ENCODE measurements at places on chromosomes 5 and 9.

DNA sequence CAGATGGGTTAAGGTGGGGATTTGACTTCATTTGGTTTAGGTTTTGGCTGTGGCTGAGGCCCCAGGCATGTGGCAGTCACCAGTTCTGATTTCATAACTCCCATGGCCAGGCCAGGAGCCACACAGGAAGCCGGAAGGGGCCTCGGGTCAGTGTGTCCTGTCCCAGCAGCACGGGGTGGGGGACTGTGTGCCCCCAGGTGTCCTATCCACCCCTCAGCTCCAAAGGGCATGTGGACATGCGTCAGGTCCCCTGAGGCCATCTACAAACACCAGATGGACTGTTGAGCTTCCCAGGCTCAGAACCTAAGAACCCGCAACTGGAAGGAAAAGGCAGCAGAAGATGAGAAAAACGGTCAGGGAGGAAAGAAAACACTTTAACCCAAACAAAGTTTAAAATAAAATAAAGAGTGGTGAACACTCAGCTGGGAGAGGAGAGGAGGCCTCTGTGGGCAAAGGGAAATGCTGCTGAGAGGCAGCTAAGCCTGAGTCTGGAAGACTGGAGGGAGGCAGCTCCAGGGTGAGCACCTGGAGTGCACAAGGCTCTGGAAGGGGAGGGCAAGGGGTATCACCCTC lies 260.8 kb downstream of the AUH start:
- no peak for DNase-seq

- no peak for DNase-seq
Observed at GRCh38 chr5:64826541-64826940, 57.8 kb downstream of the CWC27 start.

- no peak for DNase-seq
Observed at GRCh38 chr5:17069995-17070511, 134.0 kb upstream of the MYO10 start.

- DNase-seq: peak; percentile 26
Observed at GRCh38 chr9:72579190-72579589, 57.8 kb downstream of the TMC1 start.

DNA sequence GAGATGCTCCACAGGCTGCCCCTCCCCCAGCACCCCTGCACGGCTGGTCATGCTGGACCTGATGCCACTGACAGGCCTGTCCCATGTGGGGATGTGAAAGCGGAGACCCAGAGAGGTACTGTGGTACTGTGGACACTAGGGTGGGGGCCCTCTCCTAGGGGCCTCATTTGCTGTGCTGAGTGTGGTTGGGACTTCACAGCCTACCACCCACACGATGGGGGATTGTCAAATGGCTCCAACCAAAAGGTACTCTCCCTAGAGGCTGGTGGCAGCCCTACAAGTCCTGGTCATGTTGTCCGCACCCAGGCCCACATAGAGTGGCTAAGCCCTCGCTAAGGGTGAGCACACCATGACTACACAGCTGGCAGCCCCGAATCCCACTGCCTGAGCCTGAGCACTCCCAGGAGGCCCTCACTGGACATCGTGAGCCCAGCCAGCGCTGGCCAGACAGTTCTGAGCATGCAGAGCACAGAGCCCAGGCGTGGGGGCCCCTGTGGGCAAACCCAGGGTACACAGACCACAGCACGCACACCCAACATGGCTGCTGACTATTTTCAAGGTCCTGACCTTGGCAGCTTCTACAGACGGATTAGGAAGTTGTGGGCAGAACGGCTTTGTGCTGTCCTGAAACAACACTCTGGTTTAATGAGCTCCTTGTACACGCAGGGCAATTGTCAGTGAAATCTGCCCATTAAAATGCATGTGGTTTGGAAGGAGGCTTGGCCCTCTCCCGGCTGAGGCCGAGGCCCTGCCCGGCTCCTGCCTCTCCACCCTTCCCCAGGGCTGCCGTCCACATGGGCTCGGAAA lies 214.1 kb downstream of the HSPA4 start:
- no peak for DNase-seq

DNA sequence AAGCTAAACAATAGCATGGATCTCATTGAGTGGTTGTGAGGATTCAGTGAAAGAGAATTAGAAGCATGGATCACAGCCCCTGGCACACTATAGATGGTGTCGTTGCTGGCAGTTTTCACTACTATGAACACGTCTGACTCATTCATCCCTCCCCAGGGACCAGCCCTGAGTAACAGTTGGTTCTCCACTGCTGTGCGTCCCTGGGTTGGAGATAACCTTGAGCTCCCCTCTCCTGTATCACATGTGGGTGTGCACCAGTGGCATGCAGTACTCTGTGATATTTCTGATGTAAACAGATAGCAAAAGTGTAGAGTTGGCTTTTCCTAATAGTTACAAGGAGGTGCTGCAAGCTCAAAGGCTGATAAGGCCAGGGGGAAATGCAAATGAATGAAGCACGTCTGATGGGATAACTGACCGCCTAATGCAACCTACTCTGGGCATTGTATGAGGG lies 8.8 kb upstream of the LCP2 start:
- no peak for DNase-seq

GRCh38 chr5:38680094-38680825 lies 123.8 kb upstream of the LIFR start:
- no peak for DNase-seq

- DNase-seq: no peak
Observed at GRCh38 chr5:73719632-73720031, 93.6 kb downstream of the ARHGEF28 start.

DNA sequence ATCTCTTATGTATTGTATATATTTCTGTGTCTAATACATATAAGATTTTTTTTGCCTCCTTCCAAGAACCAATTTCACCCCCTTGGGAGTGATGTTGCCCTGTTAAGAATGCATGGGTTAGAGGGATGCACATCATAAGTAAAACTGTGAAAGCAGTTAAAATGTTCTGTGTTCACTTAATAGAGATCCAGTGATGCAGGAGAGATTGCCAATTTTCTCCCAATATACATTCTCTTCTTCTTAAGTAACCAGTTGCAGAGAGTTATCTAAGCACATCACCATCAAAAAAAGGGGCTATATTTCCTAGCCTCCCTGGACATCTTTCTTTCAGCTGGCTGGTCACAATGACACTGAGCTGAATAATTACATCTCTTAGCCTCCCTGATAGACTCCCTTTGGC lies 307.0 kb downstream of the OSTF1 start:
- no peak for DNase-seq

GRCh38 chr9:11088821-11089374 lies 476.1 kb upstream of the PTPRD start:
- no peak for DNase-seq

DNA sequence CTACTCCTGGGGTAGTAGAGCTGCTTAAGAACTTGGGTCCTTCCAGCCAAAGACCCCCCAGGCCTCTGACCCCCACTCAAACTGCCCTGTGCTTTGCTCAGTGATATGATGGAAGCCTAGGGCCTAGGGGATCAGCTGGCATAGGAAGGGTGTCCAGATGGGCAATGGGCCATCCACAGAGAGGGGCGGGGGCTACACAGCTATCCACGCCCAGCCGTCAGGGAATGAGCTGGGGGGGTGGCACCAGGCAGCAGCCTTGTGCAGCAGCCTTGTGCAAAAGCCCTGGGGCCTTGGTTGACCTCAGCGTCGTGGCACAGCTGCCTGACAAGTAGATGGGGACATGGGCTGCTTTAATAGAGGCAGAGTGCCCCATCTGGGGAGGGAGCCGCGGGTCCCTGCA lies 43.2 kb downstream of the DAB2IP start:
- no peak for DNase-seq

- peak; percentile 25 for DNase-seq
Observed at GRCh38 chr9:75866273-75866871, 24.1 kb upstream of the PCSK5 start.

DNA sequence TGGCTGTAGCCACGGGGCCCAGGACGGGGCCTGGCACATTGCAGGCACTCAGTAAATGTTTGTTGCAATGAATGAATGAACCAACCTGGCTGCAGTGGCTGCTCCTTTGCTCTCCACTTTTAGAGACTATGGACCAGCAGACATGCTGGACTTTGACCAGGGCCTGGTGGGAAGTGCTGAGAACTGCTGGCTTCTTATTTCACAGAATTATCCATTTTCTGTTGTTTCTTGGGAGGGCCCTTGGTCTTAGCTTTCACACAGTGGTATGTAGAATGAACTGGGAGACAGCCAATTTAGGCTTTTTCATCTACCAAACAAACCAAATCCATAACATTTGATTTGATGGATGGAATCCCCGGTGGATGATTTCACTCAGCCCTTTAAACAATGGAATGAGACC lies 78.0 kb upstream of the LHFPL2 start:
- DNase-seq: no peak

- DNase-seq: peak; percentile 78
Observed at GRCh38 chr5:180784497-180785097, 18.0 kb downstream of the MGAT1 start.

- no peak for DNase-seq
Observed at GRCh38 chr9:83560169-83560826, 22.1 kb upstream of the FRMD3 start.

GRCh38 chr5:44002381-44002901 lies 386.8 kb downstream of the FGF10 start:
- DNase-seq: no peak

DNA sequence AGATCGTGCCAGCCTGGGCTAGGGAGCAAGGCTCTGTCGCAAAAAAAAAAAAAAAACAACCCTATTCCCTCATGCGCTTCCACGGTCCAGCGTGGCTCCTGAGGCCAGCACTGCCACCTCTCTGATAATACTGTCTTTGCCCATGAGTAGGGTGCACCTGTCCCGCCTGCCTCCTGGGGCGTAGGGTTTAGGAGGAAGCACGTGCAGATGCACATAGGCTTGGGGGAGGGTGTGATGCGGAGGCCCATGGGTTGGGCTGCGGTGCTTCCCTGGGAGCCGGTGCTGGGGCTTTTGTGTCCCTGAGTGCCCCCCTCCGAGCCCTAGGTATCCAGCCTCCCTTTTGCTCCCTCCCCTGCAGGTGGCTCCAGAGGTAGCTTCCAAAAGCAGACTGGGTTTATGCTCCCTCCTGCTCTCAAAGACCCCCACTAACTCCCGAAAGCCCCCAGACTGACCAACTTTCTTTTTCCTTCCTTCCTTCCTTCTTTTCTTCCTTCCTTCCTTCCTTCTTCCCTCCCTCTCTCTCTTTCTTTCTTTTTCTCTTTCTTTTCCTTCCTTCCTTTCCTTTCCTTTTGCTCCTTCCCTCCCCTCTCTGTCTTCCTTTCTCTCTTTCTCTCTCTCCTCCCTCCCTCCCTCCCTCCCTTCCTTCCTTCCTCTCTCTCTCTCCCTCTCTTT lies 12.8 kb downstream of the FGFR4 start:
- DNase-seq: peak; percentile 56

GRCh38 chr5:73302797-73303147 lies 129.8 kb downstream of the TMEM174 start:
- no peak for DNase-seq

DNA sequence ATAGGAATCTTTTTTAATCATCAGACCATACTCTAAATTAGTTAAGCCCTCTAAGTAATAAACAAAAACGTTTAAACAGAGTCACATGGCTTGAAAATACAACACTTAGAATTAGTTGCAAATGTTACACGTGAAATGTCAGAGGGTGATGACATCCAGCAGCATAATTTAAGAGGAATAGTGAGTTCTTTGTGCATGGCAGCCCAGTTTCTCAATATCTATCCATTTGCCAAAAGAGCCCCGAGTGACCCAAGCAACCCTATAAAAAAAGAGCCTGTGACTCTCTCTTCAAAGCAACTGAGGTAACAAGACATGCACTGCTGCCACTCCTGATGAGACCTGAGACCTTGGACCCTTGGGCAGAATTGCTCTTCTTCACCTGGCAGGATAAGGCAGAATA lies 96.9 kb upstream of the RASA1 start:
- no peak for DNase-seq

Data from iPS-NIHi11 (cell line).